Lower leg skin (tissue), 4 donors: ENCODE measurements at places on chromosomes 4 and X.

- DNase-seq: no peak
These were observed 13.2 kb downstream of the CC2D2A start for GRCh38 chr4:15482842-15483241.

DNA sequence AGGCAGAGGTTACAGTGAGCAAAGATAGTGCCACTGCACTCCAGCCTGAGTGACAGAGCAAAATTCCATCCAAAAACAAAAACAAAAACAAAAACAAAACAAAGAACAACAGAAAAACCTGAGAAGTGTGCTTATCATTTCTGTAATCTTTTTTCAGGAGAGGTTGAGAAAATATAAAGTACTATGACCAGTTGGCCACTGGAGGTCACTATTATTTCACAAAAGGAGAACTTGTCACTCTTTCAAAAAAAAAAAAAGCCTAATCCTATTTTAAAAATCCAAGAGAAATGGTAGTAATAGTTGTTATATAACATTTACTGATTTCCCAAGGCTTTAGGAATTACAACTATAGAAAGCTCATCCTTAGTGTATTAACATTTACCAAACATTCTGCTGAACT, 24.9 kb upstream of the RNF150 start:
- DNase-seq: no peak

DNA sequence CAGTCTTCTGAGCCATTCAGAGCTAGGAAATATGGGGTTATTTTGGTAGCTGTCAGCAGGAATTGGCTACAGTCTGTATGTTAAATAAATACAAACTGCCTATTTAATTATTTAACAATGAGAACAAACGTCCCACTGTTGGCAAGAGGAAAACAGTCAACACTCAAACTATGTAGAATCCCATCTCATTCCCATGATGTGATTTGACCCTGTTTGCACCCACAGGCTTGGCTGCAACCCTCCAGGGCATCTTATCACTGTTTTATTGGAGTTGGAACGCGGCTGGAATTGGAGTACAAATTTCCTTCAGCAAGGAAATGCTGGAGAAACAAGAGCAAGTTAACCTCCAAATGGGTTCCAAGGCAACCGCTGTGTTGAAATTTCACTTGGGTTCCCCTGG, 124.0 kb downstream of the KIT start:
- peak; percentile 37 for DNase-seq

- DNase-seq: no peak
These were observed 1664.3 kb downstream of the C4orf33 start for GRCh38 chr4:130760246-130760645.

DNA sequence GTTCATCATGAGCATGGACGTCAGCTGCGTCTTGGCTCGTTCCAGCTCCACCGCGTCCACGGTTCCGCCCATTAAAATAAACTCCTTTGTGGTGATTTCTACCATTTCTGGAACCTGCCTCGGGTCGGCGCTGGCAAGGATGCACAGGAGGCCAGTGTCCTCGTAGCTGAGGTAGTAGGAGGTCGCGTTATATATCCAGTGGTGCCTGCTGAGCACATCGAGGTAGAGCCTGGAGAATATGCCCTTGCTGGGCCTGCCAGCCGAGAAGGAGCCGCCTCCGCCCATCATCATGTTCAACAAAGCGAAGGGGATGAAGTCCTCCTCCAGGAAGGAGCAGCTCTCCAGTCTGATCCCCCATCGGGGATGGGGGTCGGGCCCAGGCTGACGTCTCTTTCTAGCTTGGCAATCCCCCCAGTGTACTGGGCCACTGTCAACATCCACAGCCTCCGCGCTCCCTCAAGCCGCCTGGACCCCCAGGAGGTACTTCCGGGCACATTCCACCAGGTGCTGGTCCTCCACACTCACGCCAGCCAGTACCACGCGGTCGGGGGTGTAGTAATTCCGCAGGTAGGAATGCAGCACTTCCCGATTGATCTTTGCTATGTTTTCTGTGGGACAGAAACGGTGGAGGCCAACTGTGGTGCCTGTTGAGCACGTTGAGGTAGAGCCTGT, 120.9 kb upstream of the GRID2 start:
- no peak for DNase-seq

GRCh38 chrX:15606136-15606535, 5.4 kb upstream of the ACE2 start:
- no peak for DNase-seq

DNA sequence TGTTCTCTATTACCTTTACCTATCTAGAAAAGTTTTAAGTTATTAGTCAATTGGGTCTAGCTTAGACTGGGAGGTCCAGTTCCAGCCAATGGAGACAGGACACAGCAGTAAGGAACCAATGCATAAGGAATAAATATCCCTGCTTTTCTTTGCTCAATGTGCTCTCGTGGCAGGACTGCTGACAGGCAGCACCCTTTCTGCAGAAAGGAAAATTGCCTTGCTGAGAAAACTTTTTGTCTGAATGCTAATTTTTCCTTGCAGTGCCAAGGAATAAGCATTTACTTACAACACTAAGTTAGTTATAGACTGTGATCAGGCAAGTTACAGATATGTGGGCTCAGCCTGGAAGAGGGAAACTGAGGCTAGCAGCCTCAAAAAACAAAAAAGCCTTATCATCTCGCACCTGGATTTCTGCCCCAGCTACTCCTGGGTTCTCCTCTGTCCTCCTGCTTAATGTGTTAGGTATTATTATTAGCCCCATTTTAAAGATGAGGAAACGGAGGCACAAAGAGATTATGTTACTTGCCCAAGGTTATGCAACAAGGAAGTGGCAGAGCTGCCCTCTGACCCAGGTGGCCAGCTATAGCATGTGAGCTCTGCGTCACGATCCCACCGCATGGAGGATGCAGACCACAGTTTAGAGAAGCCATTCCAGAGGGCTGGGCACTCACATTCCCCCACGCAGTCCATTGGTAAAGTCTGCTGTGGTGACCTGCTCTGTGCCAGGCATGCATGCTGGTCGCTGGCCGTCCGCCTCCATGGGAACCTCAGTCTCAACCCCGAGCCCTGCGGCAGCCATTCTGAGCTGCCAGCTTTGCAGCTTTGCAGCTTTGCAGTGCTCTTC, 40.5 kb upstream of the C4orf50 start:
- no peak for DNase-seq

DNA sequence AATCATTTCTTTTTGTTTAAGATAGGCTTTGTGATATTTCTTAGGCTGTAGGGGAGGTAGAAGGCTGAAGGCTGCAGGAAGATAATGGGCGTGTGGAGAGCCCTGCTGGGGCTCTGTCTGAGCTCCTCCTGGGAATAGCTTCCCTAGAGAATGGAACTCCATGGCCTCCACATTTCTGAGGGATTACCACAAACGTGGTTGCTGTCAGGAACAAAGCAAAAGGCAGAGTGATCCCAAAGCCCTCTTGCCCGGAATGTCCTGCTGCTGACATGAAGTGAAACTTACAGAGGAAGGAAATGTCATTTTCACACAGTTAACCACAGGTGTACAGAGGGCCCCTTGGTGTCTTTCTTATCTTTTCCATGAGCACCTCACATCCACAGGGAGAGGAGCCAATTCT, 89.3 kb downstream of the DDIT4L start:
- DNase-seq: no peak

GRCh38 chrX:123905332-123905731, 45.5 kb downstream of the XIAP start:
- no peak for DNase-seq

DNA sequence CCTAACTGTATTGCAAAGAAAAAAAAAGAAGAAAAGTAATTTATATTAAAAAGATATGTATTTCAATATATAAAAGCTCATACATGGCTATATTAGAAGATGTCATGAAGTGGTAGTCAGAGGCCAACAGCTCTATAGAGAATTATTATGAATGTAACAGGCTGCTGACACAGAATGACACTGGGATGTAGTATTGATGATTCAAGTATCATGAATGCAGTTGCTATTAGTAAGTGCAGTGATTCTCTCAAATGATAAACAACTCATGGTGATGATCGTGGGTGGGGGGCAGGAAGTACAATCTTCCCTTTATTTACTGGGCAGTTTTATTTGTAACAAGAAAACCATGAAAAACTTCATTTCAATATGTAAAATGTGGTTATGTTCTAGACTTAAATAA, 124.6 kb downstream of the COL4A6 start:
- no peak for DNase-seq

DNA sequence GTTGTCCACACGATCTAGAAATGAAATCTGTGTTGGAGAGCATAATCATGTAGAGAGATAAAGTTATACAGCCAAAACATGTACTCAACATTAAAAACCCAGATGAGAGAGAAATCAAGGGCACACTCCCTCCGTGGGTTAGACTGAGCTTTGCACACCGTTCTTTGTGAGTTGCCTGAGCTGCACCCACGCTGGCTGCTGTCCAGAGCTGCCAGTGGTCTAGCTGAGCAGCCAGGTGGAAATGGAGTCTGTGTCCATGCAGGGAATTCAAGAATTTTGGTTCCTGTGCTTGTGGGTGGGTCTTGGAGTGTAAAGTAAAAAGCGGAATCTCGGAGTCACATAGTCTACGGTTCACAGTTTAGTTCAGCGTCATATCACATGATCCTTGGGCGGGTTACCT, 84.6 kb downstream of the GPR143 start:
- DNase-seq: no peak

DNA sequence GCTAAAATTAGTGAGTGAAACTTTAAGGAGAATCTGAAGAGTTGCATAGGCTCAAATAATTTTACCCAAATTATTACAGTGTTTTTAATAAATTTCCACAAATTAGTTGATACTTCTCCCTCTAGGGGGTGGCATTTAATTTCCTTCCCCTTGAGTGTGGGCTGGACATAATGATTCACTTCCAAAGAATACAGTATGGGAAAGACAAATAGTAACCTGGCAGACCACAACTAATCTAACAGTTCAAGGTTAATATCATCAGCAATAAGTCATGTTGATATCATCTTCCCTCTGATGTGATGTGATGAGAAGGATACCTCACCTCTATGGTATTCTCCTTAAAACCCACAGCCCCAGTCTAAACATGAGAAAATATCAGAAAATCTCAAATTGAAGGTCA, 15.5 kb downstream of the PFKFB1 start:
- DNase-seq: no peak

DNA sequence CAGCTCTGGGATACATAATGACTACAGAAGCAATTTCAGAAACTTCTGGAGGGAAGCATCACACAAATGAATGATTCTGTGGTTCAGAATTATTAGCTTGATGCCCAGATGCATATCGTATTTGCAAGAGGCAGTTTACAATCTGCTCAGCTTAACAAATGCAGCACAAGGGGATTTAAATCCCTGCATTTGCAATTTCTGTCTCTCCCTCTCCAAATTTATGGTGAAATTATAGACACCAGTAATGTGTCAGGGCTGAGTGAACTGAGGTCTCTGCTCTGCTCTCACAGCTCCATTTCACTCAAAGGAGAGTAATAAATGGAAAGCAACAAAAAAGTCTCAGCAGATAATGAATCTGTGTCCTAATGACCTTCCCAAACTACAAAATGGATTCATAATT, 80.2 kb downstream of the TMEM156 start:
- DNase-seq: no peak

GRCh38 chrX:6432226-6432625, 102.7 kb downstream of the VCX3A start:
- no peak for DNase-seq

GRCh38 chr4:153159016-153159415, 45.2 kb upstream of the TRIM2 start:
- no peak for DNase-seq

DNA sequence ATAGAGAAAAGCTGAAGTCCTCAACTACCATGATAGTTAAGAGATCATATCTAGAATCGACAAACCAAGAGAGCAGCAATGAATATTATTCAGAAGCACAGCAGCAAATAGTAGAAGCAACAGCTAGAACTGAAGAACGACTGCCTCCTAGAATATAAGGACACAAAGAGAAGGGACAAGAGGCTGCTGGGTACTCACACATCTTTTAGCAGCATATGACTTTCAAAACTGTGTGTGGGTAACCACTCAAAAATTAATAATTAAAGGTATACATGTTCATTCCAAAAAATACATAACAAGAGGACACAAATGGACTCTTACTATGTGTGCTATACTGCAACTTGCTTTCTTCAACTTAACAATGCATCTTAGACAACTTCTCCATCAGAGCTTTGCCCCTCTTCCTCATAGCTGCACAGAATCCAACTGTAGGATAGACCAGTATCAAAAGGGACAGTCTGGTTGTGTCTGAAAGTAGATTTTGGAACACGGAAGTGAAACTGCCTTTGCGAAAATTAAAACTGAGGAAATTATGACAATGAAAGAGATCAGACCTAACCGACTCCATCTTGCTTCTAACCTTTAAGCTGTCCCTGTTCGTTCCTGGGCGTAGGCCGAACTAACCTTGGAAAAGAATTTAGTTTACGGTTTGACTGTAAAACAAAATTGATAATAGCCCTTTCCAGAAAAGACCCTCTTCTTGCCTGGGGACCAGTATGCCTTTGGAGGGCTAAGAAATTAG, 125.7 kb downstream of the SH3KBP1 start:
- DNase-seq: no peak
